ENCODE measurements at places on chromosomes 6 and 20.

DNA sequence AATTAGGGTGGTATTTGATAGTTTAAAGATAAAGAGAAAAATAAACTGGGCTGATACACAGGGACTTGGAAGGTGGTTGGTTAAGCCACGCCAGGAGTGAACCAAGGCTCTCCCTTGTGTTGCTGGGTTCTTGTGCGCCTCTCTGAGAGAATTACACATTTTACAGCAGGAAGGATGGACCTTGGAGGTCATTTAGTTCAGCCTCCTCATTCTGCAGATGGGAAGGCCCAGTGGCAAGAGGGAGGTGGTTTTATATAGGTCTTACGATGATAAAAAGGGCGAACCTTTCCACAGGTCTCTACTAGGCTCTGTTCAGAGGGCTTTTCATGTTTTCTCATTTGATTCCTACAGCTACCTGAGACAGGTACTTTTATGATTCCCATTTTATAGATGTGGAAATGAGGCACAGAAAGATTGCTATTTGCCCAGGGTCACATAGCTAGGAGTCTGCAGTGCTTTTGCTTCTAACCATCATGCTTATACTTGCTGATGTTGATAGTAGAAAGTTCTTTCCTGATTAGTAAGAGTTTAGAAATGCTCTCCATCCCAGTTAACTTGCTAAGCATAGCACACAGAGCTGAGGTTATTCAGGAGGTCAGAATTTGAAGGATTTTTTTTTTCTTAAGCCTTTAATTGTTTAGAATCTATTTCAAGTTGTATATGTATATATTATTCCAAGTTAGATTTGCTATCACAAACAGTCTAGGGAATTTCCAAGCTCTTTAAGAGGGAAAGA, 12.8 kb downstream of the HIVEP1 start:
- peak; percentile 84 for DNase-seq

GRCh38 chr6:43695967-43696291, 8.3 kb upstream of the MRPS18A start:
- no peak for DNase-seq

DNA sequence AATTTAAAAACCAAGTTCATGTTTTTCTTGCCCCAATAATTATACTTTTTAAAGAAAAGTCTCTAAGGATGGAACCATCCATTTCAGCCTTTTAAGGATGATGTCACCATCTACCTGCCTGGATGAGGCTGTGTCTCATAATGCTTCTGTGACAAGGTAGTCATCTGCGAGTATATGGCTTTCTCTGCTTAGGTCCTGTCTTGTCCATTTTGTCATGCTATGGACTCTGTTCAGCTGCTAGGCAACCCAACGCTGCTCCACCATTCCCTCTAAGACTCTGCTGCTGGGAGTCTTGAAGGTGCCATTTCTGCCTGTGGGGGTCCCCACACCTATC, 459.8 kb upstream of the RUNX2 start:
- DNase-seq = no peak

GRCh38 chr6:11040134-11040533, 4.0 kb downstream of the ELOVL2 start:
- no peak for DNase-seq

- DNase-seq = peak; percentile 45
Observed at GRCh38 chr6:155187994-155188706, 75.7 kb upstream of the CLDN20 start.

All from fibroblast of skin of back (primary cell).